T-helper 2 cell treated with Interferon-gamma antibody and Interleukin-4, amounts not matched to agents 5 μg/mL and 100 μg/mL, for 36 hours (primary cell): ENCODE measurements at places on chromosomes 1 and 21.

GRCh38 chr1:174044418-174045222, 22.5 kb upstream of the RC3H1 start:
- H3K27ac ChIP-seq, result no peak overlapping the region
- no peak for DNase-seq
- H3K4me1 ChIP-seq, result peaks cover 2% of the 10 kb centered on the region
- H3K36me3 ChIP-seq, result no peaks in the 10 kb centered on the region

GRCh38 chr21:44992608-44993031, 52.8 kb downstream of the SLX9 start:
- no peak overlapping the region for H3K4me3 ChIP-seq
- DNase-seq, result no peak
- no peaks in the 10 kb centered on the region for H3K4me1 ChIP-seq
- H3K27me3 ChIP-seq, result no peaks in the 10 kb centered on the region
- no peaks in the 10 kb centered on the region for H3K36me3 ChIP-seq

DNA sequence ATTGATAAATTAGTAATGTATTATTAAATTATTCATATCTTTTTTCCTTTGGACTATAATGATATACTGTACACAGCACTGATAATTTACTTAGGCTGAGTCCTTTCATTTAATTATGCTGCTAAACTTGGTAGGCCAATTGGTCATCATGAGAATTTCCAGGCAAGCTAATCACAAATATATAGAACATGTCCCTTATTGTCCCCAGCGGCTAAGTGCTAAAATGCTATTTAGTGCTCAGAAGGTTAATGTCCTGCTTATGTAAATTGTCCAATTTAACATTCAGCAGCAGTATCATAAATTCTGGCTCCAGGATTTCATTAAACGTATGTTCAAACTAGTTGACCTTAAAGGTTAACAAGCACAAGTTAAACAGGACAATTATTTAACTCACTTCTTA, 30.0 kb upstream of the RRP15 start:
- no peak overlapping the region for H3K4me3 ChIP-seq
- DNase-seq, result no peak
- no peak overlapping the region for H3K27ac ChIP-seq
- no peaks in the 10 kb centered on the region for H3K36me3 ChIP-seq

- no peaks in the 10 kb centered on the region for H3K27me3 ChIP-seq
- H3K36me3 ChIP-seq, result peaks cover 17% of the 10 kb centered on the region
- no peak for DNase-seq
- peak overlapping the region; percentile 47 for H3K27ac ChIP-seq
- peaks cover 47% of the 10 kb centered on the region for H3K4me1 ChIP-seq
Observed at GRCh38 chr1:10508511-10508951, 33.8 kb downstream of the PEX14 start.

- H3K27me3 ChIP-seq, result peaks cover 4% of the 10 kb centered on the region
- no peaks in the 10 kb centered on the region for H3K36me3 ChIP-seq
- H3K4me3 ChIP-seq, result no peak overlapping the region
- H3K27ac ChIP-seq, result no peak overlapping the region
- DNase-seq, result no peak
Observed at GRCh38 chr21:35506771-35507170, 457.7 kb upstream of the RUNX1 start.

DNA sequence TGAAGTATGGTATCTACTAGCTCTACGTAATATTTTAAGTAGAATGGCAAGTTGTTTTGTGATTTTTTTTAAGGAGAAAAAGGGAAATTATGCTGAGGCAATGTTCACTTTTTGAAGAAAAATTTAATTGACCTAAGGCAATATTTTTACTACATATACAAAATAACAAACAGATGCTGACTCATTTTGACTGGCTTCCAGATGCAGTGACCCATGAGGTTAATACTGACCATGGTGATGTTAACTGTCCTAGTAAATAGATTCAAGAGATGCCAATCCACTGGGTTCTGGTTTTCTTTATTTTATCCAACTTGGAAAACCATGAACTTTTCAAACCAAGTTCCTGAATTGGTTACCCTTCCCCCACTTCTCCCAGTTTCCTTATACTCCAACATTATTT, 154.9 kb downstream of the CRB1 start:
- no peaks in the 10 kb centered on the region for H3K36me3 ChIP-seq
- DNase-seq, result no peak
- no peaks in the 10 kb centered on the region for H3K4me1 ChIP-seq
- H3K27me3 ChIP-seq, result peaks cover 10% of the 10 kb centered on the region
- no peak overlapping the region for H3K27ac ChIP-seq
- H3K4me3 ChIP-seq, result no peak overlapping the region
